T follicular helper cell (primary cell): ENCODE measurements at places on chromosomes 13 and 19.
A peak's percentile ranks its signal among the peaks of the same experiment; 100 is the strongest.

GRCh38 chr13:76687467-76687866 lies 198.7 kb downstream of the KCTD12 start:
- DNase-seq, result no peak

GRCh38 chr13:52849291-52850071 lies 1.0 kb upstream of the PCDH8 start:
- no peak for DNase-seq

GRCh38 chr19:51541458-51542357 lies 10.2 kb upstream of the SIGLEC6 start:
- DNase-seq, result no peak

DNA sequence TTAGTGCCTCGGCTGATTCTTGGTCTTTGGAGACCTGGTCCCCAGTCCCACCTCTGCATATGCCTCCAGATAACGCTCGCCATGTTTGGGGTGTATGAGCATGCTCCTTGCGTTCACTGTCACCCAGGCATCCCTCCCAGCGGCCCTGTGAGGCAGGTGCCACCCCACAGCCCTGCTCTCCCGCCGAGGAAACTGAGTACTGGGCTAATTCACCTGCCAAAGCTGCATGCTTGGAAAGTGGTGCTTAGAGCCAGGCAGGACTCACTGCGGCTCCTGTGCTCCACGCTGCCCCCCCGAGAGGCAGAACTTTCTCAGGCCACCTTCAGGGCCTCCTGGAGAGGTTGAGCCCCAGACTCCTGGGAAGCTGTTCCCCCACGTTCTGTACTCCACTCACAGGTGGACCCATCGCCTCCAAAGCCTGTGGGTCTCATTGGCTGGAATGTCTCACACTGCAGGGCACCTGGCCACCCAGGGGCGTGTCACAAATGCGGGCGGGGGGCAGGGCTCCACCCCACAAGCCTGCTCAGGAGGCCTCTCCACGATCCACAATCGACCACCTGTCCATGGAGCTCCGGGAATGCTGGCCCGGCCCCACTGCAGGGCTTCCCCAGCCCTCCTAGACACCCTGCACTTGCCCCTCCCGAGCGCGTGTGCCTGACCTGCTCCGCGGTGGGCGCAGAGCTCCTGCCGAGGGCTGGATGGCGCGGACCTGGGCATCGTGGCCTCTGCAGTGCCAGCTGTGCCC lies 64.6 kb downstream of the ATP11A start:
- no peak for DNase-seq

DNA sequence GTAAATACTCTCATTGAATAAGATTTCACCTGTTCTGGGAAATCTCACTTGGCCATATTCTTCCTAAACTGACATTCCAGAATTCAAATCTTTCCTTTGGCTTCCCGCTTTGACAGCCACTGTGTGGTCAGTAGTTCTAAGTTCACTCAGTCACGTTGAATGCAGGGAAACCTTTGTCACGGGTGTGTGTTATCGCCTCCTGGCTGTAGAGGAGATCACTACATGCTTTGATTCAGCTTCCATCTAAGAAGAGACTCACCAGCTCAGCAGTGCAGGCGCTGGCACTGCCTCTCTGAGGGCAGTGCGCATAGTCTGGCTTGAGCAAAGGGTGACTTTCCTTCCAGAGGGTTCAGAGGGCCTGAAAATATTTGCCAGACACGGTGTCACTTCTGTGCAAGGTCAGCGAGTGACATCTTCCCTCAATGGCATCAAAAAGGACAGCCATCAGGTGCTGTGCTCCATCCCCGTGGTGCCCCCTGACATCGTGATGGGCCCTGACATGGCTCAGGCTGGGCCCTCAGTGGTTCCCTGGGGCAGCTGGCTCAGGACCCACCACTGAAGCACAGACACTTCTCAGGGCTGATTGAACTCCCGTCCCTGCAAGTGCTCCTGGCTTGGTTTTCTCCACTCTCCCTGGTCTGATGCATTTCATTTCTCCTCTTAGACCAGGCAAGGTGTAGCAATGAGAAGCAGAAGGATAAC lies 635.4 kb upstream of the ARGLU1 start:
- no peak for DNase-seq

DNA sequence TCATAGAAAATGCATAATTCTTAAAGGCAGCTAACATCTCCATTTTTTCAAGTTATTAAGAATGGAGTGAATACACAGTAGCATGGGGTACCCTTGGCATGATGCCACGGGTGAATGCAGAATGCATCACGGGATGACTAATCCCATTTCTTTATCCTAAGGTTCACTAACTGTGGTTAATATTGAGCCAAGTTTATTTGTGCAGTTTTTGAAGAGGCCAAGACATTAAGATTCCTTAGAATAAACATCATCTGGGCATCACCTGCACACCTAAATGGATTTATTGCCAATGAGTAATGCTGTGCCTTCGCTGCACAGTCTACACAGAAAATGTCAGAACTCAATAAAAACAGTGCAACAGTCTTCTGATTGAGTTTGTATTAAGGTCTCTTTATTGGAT lies 333.1 kb downstream of the GPC6 start:
- no peak for DNase-seq

GRCh38 chr13:106919638-106920037 lies 351.7 kb upstream of the ARGLU1 start:
- DNase-seq, result no peak

DNA sequence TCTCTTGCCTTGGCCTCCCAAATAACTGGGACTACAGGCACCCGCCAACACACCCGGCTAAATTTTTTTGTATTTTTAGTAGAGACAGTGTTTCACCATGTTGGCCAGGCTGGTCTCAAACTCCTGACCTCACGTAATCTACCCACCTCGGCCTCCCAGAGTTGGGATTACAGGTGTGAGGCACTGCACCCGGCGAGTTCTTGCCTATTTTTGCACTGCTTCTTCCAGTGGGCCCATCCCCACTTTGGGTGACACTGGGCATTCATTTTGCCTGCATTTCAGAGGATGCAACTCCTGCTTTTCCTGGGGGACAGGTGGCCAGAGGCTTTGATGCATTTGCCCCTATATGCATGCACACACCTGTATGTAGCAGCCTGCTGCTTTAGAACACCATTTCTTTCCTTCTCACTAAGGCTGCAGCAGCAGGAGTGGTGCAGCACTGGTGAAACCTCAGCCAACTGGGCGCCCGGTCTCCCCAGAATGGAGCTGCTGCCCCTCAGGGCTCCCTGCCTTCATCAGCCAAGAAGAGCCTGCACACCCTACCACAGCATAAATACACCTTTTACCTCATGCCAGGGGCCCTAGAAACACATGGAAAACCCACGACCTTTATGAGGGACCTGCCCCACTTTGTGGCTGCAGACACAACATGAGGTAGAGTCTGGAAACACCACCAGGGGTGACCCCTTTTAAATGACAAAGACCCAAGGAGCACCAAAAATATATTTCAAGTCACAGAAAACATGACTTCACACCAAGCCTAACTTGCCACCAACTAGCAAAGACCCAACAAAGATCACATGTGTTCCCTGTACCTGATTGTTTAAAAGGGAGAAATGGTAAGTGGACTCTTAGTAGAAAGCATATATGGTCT lies 36.8 kb upstream of the POP4 start:
- no peak for DNase-seq

DNA sequence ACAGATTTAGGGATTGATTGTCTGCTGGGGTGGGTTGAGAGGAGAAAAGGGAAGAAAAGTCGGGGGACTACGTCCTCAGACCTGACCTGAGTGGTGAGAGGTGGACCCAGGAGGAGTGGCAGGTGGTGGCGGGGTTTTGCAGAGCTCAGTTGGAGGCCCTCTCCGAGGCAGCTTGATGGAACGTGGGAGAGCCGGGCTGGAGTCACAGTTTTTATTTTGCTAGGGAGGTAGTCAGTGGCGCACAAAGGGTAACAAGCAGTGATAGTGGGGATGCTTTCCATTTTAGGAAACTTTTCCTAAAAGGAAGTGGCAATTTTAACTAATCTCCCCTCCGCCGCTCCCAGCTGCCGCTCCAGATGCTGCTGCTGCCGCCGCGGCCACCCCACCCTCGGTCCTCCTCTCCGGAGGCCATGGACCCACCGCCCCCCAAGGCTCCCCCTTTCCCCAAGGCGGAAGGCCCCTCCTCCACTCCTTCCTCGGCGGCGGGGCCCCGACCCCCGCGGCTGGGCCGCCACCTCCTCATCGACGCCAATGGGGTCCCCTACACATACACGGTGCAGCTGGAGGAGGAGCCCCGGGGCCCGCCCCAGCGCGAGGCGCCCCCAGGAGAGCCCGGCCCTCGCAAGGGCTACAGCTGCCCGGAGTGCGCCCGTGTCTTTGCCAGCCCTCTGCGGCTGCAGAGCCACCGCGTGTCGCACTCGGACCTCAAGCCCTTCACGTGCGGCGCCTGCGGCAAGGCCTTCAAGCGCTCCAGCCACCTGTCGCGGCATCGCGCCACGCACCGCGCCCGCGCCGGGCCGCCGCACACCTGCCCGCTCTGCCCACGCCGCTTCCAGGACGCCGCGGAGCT lies 1.1 kb upstream of the ZNF581 start:
- no peak for DNase-seq

GRCh38 chr19:7152568-7152967 lies 83.1 kb downstream of the ZNF557 start:
- no peak for DNase-seq

DNA sequence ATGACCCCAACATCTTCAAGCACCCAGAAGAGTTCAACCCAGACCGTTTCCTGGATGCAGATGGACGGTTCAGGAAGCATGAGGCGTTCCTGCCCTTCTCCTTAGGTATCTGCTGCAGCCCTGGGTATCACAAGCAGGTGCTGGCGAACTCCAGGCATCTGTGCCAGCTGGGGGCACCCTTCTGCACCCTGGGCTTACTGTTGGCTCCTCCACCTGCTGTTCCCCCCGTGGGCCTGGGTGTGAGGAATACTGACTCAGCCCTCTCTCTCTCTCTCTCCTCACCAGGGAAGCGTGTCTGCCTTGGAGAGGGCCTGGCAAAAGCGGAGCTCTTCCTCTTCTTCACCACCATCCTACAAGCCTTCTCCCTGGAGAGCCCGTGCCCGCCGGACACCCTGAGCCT lies 13.0 kb downstream of the CYP2S1 start:
- DNase-seq, result no peak

DNA sequence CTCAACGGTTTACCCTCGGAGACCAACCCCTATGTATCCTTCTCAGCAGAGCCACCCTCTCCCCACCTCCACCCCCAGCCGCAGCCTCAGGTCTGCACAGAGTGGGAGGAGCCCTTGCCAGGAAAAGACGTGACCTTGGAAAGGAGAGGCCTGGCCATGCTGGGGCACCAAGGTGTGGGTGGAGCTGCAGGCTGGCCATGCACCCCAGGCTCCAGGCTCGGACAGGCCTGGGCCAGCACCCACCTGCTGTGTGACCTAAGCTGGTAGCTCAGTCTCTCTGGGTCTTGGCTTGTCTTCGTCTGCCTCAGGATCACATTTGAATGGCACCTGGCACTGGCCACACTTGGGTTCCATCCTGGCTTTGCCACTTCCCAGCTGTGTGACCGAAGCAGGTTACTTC lies 29.5 kb downstream of the CCDC8 start:
- DNase-seq, result no peak

DNA sequence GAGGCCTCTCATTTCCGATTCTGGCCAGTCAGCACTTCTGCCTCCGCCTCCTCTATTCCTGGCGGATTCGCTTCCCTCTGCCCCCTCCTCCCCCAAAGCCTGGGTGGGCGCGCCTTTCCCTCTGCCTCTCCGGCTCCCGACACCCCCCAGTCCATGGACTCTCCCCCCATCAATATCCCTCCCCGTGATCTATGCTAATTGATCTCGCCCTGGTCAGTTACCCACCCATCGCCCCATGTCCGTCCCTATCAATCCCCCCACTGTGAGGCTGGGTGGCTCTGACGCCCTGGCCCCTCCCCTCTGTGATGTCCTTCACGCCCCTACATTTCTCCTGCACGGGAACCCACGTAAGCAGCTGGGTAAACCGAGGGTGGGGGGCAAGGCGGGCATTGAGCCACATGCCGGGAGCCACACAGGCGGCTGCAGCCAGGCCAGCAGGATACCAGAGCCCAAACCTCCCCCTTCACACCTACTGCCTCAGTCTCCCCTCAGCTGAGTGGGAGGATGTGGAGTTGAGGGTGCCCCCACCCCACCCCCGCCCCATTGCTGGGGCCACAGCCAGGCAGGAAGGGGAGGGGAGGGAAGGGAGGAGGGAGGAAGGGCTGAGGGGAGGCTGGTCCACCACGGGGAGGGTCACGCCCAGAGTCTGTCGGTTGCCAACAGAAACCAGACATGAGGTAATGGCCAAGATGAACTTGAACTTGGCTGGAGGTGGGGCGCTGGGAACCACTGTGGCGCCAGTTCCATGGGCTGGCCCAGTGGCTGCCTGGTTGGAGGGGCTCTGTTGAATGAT lies 21.0 kb downstream of the SMIM24 start:
- DNase-seq, result no peak

DNA sequence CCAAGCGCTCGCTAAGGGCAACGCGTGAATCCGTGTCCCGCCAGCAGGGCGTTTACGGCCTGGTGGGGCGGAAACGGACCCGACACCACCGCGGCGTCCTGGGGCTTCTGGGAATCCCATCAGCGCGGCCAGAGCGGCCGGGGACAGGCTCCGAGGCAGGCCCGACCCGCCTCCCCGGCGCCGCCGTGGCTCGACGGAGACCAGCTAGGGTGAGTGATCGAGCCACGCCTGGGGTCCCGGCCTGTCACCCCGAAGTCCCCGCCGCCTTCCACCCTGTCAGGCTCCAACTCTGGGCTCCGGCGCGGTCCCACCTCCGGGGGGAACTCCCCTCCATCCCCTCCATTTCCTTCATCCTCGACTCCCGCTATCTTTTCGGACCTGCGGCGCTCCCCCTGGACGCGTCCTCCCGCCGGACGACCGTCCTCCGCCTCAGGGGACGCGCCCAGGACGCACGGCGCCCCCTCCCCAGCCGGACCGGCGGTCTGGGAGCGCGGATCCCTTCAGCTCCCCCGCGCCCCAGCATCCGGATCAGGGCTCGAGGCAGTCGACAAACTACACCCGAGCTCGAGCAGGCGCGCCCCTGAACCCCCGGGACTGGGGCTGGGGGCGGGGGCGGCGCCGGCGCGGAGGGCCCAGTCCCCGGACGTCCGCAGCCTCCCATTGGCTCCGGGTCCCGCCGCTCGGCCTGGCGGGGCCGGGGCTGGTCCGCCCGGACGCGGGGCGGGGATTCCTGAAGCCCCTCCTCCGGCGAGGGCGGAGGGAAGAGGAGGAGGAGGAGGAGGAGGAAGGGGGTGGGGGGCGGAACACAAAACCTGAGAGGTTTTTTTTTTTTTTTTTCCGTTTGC lies 638 bp upstream of the BICRA start:
- DNase-seq, result peak; percentile 92
